ENCODE measurements at places on chromosomes 11 and 22. TPM values are rescaled to one million over a fixed set of nuclear protein-coding genes. Genes with fewer than 3 reads are reported as not detected.

- no peak for DNase-seq
Observed at GRCh38 chr22:31332010-31332409, 14.1 kb downstream of the PATZ1 start.

DNA sequence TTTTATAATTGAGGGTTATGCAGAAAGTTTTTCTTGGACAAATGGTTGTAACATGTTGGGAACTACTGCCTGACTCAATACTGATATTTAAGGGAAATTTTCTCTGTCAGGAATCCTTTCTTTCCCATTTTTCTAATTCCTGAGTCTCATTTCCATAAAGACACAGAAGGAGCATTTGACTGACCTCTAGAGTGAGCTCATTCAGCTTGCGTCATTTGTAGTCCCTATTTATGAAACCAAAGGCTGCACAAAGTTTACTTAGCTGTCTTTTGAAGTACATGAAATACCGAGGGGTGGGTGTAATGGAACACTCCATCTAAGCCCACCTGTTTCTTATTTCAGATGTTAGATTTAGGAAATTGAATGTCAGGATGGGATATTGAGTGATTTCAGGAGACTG lies 359.5 kb upstream of the C11orf87 start:
- no peak for DNase-seq

- no peak for DNase-seq
Observed at GRCh38 chr22:20982563-20982882, 426 bp downstream of the LZTR1 start.

DNA sequence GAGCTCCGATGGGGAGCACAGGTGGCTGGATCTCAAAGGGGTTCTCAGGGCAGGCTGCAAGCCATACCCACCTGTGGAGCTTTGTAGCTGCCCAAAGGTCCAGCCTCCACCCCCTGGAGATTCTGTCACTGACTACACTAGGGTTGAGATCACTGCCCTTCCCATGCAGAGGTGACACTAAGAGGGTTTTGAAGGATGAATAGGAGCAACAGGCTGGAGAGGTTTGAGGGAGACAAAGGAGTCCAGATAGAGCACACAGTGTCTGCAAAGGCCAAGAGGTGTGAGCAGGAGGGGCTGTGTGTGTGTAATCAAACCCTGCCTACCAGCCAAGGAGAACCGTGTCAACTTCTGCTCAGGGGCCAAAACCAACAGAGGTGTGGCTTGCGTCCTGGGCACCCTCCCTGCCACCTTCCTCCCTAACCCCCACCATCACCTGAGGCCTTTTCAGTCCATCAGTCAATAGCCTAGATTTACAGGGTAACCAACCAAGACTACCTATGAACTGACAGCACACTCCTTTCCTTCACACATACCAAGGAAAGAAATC lies 43.0 kb upstream of the WNT11 start:
- no peak for DNase-seq

- no peak for DNase-seq
Observed at GRCh38 chr11:130640526-130640925, 192.1 kb downstream of the ADAMTS15 start.

TRIM51 gene
- polyA plus RNA-seq: not detected

DNA sequence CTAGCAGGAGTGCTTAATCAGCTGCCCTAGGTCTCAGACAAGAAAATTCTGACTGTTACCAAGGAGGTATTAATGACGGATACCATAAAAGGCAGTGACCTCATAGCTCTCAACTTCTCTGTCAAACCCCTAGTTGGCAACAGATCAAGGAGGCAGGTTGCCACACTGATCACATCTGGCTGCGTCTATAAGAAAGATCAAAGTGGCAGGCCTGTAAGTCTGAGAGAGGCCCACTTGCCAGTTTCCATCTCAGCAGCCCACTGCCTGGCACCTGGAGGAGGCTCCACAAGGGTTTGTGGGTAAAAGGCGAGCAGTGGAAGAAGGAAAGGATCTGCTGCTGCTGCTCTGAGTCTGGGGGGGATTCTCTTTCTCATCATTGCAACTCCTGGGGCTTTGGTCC lies 239.6 kb upstream of the MPPED2 start:
- no peak for DNase-seq

- no peak for DNase-seq
Observed at GRCh38 chr11:64006398-64006797, 20.2 kb downstream of the OTUB1 start.

DNA sequence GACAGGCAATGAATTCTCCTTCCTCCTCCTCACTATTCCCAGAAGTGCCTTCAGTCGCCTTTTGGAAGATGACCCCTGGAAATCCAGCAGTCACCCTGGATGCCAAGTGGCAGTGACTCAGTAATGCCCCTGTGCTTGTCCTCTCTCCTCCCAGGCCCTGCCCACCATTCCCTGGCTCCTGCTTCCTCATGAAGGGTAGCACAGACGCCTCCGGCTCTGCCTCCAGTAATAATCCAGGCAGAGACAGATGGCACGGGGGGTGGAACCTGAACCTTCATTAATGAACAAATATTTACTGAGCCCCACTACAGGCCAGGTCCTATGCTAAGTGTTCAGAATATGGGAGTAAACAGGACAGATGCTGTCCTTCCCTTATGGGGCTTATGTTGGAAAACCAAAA lies 23.2 kb downstream of the SYT13 start:
- DNase-seq: no peak

DNA sequence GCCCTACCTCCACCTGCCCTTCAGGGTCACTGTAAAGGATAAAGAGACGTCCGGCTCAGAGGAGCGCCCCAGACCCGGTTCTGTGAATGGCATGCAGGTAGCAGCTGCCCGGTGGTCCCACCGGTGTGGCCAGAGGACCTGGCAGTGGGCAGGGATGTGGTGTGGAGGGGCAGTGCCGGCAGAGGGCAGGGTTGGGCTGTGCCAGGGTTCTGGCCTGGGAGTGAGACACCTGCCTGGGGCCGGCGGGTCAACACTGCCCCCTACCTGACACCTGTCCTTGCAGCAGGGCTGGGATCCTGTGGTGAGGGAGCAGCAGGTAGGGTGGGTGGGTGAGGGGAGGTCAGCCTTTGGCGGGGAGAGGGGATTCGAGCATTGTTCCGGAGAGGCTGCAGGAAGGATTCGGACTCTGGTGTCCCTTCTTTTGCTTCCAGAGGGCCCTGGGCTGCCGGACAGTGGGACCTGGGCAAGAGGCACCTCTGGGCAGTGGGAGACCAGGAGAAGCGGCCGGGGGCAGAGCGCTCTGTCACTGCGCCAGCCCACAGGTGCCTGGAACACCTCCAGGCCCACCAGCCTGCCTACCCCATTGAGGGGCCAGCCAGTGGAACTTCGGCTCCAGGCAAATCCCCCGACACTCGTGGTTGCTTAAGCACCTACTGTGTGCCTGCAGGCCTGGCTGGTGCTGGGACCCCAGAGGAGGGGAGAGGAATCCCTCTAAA lies 1.6 kb upstream of the PHLDA2 start:
- DNase-seq: peak; percentile 15

MUC6 gene
- polyA plus RNA-seq: 2.2 TPM

- no peak for DNase-seq
Observed at GRCh38 chr11:131977231-131977630, 606.8 kb downstream of the NTM start.

DNA sequence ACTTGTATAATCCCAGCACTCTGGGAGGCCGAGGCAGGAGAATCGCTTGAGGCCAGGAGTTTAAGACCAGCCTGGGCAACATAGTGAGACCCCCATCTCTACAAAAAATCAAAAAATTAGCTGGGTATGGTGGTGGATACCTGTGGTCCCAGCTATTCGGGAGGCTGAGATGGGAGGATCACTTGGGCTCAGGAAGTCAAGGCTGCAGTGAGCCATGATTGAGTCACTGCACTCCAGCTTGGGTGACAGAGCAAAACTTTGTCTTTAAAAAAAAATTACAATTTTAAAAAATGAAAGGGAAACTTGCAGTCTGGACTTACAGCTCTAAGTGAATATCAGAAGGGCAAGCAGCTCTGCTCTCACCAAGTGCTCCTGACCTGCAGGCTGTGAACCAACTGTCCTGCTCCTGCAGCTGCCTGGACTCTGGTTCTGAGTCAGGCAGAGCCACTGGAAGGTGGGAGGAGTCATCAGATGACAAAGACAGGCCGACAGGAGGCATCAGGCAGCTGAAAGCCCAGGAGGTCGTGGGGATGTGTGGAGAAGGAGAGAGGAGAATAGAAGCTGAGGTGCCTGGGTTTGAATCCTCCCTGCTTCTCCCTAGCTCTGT lies 9.6 kb downstream of the SMTNL1 start:
- no peak for DNase-seq

DNA sequence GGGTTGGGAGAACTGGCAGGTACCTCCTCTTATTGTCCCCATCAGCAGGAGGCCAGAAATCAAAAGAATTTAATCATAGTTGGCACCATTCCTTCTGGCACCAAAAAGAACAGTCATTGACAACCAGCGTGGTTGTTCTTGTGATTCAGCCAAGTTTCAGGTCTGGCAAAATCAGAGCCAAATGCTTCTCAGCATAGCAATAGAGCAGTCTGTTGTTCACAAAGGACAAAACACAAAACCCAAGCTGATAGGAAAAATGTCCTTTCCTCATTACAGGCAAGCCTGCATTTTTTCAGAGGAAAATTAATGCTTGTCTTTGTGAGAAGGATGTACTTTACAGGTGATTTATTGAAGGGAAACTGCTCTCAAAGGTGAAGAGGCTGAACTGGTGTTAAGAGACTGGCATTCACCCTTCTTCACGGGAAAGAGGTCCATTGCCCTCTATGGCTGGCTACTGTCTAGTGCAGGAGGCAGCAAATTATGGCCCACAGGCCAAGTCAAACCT lies 241.8 kb upstream of the ARHGAP42 start:
- DNase-seq: peak; percentile 64

GRCh38 chr11:74535371-74536160 lies 42.0 kb upstream of the LIPT2 start:
- no peak for DNase-seq

- no peak for DNase-seq
Observed at GRCh38 chr22:37998543-37998942, 14.2 kb upstream of the SOX10 start.

- no peak for DNase-seq
Observed at GRCh38 chr11:102886999-102887398, 12.2 kb upstream of the MMP12 start.

DNA sequence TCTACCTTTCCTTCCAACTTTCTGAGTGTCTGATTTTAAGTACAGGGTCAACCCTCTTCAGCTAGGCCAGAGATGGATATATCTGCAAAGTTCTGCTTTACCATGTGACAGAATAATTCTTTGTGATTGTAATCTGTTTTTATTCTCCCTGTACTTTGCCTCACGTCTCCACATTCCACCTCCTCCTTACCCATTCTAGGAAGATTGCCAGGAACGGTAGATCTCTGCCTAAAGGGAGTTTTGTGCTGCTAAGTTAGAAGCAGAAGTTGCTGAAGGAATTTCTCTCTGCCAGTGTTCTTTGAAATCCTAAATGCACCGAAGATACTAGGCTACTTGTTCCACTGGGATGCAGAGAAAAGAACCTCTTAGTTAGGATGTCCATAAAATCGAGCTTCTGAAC lies 20.7 kb upstream of the FAM181B start:
- peak; percentile 69 for DNase-seq

DNA sequence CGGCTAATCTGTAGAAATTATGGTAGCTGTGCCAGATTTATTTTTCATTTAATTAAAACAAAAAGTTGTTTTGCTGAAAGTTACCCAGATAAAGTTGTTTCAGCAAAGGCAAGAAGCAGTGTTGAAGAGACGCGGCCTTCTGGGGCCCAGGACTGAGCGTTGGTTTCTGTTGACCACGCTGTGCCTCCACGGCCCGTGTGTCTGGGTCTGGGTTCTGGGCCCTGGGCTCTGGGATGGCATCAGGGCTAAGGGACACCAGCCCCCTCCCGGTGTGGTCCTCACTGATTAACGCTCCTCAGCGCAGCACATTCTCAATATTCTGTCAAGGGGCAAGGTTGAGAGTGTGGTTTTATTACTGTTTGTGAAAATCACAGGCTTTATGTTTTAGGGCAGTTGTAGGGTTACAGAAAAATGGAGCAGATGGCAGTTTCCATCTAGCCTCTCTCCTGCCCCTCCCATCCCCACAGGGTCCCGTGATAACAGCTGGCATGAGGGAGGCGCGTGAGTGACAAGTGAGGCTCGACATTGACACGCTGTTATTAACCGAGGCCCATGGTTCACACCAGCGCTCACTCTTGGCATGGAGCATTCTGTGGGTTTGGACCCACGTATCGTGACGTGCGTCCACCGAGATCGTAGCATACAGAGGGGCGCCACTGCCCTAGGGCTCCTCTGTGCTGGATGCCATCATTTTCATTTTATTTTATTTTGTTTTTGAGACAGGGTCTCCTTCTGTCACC lies 1231.4 kb downstream of the BRD1 start:
- DNase-seq: peak; percentile 36

ANGPTL5 gene
- 0.86 TPM for polyA plus RNA-seq

DNA sequence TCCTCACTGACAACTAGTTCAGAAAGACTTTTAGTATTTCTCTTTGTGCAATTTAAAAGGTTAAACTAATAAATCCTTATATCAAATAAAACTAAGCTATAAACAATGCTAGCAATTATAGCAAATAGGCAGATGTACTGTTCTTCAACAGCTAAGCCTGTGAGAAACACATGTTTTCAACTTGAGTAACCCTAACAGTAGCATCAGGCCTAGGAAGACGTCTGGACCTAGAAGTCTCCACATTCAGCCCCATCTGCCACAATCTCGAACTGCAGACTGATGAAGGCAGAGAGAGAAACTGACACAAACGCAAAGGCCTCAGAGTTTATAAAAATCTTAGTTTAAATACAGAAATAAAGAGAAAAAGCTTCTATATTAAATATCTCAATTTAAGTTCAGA lies 2.5 kb downstream of the ST13 start:
- DNase-seq: no peak

TBCEL gene
- 11.5 TPM for polyA plus RNA-seq

- no peak for DNase-seq
Observed at GRCh38 chr22:50604256-50605001, 3.8 kb downstream of the MAPK8IP2 start.

LRP4 gene
- polyA plus RNA-seq: 72.9 TPM

CRYBB3 gene
- 1.6 TPM for polyA plus RNA-seq

TYR gene
- polyA plus RNA-seq: not detected

GRCh38 chr22:46739094-46739870 lies 1.2 kb upstream of the CERK start:
- DNase-seq: peak; percentile 80

CARD16 gene
- polyA plus RNA-seq: 1.1 TPM

DNA sequence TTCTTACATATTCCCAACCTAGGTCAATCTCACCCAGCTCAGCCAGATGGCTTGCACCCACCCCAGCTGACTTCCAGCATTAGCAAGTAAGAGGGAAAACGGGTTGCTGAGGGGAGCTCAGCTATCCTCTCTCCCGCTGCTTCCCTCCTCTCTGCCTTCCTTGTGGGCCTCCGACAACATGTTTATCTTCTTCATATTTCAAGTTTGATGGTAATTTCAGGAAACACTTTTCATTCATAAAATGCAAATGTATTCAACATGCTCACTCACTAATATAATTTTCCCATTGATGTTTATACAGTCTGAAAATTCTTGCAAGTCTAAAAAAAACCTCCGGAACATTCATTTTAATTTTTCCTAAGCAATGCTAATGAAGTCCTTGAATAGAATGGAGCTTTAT lies 372.5 kb upstream of the B3GAT1 start:
- DNase-seq: no peak

DNA sequence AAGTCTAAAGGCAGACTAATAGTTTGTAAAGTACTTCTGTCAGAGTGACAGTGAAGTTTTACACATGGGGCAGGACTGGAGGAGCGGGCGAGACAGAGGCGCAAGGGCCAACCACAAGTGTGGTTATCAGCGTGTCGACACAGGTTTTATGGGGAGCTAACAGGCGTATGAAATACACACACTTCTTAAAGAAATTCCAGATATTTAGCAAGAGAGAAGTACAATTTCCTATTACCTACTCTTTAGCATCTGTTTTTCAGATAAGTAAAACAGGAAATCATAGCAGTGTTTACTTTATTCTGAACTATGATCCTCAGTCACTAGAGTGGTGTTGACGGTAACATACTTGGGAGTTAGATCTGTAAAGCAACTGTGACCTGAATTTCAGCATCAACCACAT lies 22.5 kb downstream of the VSIG10L2 start:
- no peak for DNase-seq

Measured in spinal cord (tissue), 10 donors.